ENCODE measurements at places on chromosomes 2 and 18. TPM values are rescaled to one million over a fixed set of nuclear protein-coding genes. Genes with fewer than 3 reads are reported as not detected.

NEURL3 gene
- not detected for total RNA-seq

SIGLEC15 gene
- total RNA-seq, result 0.18 TPM

CPS1 gene
- total RNA-seq, result 2.7 TPM

- no peak for DNase-seq
Observed at GRCh38 chr18:23683671-23684070, 5.6 kb upstream of the LAMA3 start.

GRCh38 chr18:28684746-28685355, 507.9 kb upstream of the CDH2 start:
- DNase-seq, result no peak

DNA sequence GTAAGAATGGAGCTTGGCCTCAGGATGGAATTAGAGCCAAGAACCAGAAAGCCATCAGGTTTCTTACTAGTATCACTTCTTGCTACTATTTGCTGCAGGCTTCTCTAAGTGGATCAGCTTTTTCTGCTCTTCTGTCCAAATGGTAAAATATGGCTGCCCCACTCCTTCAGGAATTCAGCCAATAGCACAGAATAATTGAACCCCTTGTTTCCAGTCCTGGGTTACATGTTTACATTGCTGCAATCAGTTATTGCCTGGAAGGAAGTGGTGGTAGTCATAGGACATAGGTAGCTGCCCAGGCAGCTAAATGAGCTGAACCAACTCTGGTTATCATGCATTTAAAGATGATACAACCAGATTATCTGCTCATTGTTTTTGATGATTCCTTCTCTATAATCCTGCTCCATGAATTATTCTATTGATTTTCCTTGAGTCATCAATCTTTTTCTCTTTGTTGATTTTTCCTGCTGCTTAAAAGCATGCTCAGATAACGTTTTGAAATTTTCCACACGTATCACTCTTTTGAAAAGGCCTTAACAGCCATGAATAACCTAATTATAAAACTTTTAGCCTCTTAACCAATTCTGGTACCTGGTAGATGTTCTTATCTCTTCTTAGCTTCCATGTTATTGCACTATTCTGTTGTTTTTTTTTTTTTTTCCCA, 12.6 kb downstream of the AGPS start:
- no peak for DNase-seq

GRCh38 chr18:21997207-21998143, 171.9 kb upstream of the GATA6 start:
- no peak for DNase-seq
